ENCODE measurements at places on chromosomes 2 and 18.

GRCh38 chr2:28352610-28353195, 40.0 kb upstream of the FOSL2 start:
- no peak for DNase-seq

- no peak for DNase-seq
Measured at GRCh38 chr2:231910771-231911170, 15.4 kb downstream of the NPPC start.

DNA sequence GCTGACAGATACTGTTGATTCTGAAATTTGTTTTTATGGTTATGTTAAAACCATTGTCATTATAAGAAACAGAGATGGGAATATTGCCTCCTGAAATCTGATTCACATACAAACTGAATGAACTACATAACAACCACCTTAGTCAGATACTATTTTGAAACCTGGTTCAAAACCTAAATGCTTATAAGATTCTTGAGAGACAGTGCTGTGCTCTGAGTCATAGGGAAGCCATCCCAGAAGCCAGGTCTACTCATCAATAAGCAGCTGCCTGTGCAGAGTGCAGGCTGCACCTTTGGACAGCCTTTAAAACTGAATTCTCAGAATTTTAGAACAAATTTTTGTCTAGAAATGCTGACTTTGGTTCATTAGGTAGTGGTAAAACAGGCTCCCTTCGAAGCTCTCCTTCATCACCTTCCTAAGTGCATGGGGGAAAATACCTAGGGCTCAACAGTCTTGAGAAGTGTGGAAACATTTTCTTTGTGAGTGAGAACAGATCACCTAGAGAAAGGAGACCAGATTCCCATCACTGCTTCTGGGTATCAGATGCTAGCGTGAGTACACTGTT, at the start of gene SERPINB7:
Gene SERPINB7, plus strand, starts transcription at position 253 of the 565 bp plus-strand sequence. CDS start 6,955 bp downstream, outside the sequence.
- no peak for DNase-seq

DNA sequence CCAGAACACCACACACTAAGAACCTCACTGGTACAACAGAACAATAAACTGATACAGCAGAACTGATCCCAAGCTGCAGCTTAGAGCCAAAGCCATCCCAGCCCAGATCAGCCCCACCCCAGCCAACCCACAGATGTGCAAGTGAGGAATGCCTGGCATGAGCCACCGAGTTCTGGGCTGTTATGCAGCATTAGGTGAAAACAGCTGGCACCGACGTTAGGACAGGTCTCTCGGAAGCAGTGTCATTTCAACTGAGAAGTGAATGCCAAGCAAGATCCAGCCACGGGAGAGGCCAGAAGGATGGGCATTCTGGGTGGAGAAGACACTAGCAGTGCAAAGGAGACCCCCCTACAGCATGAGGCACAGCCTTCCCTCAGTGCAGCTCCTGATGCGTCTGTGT, 38.9 kb downstream of the ADCY3 start:
- no peak for DNase-seq

DNA sequence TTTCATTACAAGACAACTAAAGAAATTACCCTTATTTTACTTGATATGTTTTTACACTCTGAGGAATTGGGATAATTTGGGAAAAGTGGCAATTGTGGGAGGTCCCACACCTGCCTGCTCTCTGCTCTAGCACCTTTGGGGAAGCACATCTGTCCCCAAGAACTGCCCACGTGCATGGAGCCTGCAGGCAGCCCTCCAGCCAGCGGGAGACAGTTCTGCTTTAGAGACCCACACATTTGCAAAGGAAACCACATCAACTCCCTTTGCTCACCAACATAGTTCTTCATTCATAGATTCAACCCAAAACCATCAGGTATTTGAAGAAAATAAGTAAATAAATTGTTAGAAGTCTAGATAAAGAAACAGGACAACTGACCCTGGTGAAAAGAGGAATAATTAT, 239.9 kb upstream of the ID2 start:
- DNase-seq, result no peak

DNA sequence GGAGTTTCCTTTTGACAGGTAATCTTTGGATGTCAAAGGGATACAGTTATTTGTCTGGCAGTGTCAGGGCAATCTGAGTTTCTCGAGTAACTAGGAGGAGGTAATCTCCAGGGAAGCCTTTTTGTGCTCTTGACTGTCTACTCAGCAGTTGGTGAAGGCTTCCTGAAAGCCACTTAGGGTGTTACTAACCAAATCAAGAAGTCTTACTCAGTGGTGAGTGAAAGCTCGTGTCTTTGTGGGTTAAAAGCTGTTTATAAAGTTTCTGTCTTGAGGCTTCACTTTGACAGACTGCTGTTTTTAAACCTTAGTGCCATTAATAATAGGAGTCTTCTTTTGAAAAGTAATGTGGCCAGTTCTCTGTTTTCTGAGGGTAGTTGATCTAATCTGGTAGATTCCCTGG, 1.7 kb downstream of the THSD7B start:
- DNase-seq, result no peak

- no peak for DNase-seq
Measured at GRCh38 chr2:62686012-62686685, 19.4 kb upstream of the EHBP1 start.

DNA sequence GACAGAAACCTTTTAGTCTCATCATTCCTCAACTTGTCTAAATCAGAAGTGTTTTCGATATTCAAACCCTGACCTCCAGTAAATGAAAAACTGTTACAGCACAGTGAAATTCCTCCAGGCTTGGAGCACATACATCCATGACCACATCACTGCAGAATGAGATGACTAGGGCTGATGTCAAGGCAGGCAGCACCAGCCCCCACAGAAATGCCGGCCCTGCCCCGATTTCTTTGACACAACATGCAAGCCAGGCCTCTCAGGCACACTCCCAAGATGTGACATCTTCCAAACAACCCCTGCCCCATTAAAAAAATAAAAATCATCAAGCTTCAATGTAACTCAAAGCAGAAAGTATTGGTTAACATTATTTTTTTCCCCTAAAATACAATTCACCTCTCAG, 103.3 kb downstream of the CTAGE1 start:
- no peak for DNase-seq

DNA sequence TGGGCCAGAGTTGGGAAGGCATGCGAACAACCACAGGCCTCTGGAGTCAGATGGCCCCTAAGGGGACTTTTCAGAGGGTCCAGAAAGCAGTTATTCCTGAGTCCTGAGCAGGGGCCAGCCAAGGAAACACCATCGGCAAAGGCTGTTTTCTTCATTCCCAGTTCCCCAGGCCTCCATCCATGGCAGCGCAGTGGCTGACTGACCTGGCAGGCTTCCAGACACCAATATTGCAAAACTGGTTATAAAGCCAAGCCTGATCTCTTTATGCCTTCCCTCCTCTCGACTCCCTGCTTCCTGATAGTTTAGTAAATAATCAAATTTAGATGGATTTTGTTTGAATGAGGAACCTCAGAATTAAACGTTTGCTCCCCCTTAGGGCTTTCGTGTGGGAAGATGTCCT, 133.4 kb upstream of the ITGA6 start:
- no peak for DNase-seq

DNA sequence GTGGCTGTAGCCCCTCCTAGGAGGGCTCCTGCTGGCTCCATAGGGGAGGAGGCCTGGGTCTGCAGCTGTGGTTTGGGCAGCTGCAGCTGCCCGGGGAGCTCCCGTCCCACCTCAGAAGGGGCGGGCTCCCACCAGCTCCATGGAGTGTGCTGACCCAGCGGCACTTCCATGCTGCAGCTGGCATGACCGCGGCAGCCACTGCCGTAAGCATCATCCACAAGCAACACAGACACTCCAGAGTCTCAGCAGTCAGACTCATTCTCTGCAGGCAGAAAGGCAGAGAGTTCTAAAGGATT, 660.1 kb upstream of the RAB6C start:
- no peak for DNase-seq

- DNase-seq, result peak; percentile 34
Measured at GRCh38 chr2:110678457-110679336, 834 bp upstream of the BUB1 start.

DNA sequence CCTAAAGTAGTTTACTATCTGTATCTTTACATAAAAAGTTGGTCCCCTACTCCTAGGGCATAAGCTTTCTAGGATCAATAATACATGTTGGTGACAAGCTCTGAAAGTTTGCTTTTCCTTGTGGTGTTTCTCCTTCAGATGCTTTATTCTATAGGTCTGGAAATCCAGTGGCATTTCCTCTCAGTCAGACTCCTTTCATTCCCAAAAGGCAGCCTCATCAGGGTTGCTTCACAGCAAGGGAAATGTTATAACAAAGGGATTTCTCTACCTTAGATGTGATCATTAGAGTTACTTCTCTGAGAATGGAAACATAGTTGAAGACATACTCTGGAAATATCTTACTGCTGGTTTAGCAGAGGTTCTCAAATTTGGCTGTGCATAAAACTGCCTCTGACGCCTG, 1072.4 kb upstream of the ZEB2 start:
- DNase-seq, result no peak

DNA sequence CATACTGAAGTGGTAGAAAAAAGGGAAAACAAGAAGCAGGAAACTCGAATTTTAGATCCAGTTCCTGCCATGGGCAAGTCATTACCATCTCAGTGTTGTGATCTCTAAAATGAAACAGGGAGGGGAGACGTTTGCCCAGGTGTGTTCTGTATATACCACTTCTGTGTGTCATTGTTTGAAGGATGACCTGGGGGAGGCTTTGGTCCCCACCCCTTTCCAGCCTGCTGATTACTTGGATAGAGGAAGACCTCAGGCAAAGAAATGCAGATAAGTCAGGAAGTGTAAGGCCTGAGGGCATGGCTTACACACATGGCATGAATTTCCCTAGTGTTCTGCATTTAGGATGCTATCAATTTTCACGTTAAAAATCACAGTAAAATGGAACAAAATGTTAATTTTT, 205.2 kb upstream of the CXCR4 start:
- DNase-seq, result no peak

- peak; percentile 34 for DNase-seq
Measured at GRCh38 chr2:9554921-9555296, 721 bp downstream of the ADAM17 start.

GRCh38 chr18:48572402-48573126, 33.7 kb downstream of the CTIF start:
- no peak for DNase-seq

DNA sequence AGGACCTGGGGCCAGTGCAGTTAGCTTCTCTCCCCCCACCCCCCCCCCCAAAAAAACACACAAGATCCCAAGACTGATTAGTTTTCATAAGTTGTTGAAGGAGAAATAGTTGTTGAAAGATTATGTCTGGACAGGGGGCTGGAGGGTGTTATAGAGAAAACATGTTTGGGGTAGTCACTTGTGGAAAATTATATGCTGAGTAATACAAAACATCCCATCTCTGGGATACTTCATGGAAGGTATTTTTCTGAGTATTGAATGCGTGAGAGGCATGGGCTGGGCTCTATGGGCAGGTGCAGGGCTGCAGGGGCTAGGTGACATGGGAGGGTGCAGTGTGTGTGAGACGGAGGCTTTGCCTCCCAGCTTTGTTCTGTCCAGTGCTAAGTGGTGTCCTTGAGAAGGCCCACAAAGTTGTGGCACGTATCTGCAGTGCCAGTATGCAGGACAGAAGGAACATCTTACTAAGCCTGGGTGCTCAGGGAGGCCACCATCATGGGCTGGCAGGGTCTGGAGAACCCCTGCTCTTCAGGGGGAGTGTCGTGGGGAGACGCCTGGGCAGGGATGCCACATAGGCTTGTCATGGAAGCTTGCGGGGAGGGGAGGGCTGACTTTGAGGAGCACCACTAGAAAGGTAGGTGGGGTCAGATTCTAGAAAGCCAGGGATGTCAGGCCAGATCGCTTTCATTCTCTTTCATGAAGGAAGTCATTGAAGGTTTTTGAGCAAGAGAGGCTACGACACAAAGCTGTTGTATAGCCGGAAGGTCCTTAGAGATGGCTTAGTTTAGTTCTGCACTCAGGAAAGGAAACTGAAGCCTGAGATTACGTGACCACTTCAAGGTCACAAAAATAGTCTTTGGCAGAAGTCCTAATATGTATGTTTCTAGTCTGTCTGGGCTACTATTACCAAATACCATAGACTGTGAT, 232.0 kb downstream of the LDLRAD4 start:
- no peak for DNase-seq

GRCh38 chr2:203711399-203711798, 5.0 kb downstream of the CD28 start:
- no peak for DNase-seq

DNA sequence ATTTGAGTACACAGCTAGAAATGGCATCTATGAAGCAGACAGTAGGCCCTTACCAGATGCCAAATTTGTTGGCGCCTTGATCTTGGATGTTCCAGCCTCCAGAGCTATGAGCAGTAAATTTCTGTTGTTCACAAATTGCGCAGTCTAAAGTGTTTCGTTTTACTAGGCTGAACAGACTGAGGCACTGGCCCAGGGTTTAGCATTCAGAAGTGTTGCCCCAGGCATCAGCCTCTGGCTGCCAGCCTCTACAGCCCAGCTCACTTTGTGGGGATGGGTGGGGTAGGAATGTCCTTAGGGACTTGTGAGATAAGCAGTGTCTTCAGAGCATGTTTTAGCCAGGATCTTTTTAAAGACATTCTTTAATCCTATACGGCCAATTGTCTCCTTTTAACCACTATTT, 51.5 kb upstream of the MGAT5 start:
- DNase-seq, result no peak

GRCh38 chr2:18132697-18133096, 254.2 kb downstream of the KCNS3 start:
- no peak for DNase-seq

- no peak for DNase-seq
Measured at GRCh38 chr2:149331023-149331400, 625 bp downstream of the LYPD6 start.

DNA sequence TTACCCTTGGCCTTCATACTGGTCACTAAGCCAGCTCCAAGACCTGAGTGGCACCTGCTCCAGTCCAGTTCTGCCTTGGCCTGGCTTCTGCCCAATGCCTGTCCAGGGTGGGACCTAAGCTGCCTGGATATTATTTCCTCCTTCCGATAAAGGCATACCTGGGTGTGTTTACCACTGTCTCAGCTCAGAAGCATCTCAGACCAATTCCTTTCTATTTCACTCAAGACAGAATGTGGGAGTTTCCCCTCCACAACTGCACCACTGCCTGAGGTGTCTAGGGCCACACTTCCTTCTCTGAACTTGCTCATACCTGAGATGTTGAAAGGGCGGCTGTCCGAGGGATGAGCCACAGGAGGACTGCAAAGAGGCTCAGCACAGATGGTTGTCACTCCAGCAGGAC, 18.4 kb upstream of the CAB39 start:
- no peak for DNase-seq

DNA sequence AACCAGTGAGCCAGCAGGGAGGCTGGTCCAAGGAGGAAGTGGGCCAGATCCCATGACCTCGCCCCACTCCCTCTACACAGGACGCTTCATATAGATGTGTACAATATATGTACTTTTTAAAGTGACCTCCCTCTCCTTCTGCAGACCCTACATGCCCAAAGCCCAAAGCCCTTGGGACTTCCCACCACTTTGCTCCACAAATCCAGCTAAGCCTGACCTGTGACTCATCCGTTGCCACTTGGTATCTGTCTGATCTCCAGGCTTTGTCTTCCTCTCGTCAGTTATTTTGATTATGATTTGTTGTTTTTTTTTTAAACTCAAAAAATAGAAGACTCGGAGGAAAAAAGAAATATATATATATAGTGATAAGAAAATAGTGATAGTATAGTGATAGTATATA, 470.8 kb downstream of the KCNJ3 start:
- DNase-seq, result no peak

GRCh38 chr2:18413676-18414396, 146.6 kb downstream of the RDH14 start:
- DNase-seq, result no peak
